ENCODE measurements at places on chromosomes 11 and 22.

DNA sequence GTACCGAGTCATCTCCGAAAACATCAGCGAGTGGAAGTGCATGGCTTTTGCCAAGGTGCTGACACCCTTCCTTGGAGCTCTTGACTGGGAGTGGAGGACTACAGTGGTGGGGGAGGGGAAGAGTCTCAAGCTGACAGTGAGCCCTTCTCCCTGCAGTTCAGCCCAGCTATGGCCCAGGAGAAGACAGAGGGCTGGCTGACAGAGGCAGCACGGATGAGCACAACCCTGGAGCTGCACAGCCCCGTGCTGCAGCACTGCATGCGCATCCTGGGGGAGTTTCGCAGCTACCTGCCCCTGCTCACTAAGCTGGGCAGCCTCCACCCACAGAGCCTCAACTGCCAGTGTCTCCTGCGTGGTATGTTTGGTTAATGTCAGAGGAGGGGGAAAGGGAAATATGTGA, 41.4 kb downstream of the DNHD1 start:
- DNase-seq, result no peak

GRCh38 chr11:33320016-33320813, 63.0 kb downstream of the HIPK3 start:
- peak; percentile 43 for DNase-seq

DNA sequence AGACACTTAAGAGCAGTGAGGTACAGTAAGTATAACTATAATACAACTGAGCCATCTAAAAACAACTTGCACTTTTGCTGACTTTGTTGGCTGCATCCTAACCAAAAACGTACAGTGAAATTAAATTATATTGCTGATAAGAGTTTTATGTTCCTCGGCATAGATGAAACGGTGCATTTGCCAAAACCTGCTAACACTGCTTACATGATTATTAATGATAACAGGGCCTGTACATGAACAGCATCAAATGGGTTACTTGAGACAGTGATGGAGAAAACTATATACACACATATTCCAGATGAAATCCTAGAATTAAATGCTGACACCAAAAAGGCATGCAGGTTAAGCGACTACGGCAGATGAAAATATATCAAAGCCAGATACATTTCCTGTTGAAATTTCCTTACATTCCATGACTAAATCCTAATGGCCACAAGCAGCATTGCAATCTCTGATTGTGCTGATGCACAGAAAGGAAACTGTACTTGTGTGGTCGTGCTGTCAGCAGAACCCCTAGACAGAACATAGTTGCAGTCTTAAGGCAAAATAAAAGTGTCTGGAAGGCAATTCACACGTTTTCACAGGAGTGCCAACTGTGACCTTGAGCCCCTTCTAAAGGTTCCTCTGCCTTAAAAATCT, 143.9 kb downstream of the CADM1 start:
- no peak for DNase-seq

- DNase-seq, result no peak
These were observed 6.2 kb downstream of the PDGFB start for GRCh38 chr22:39238561-39238960.

- no peak for DNase-seq
These were observed 246.0 kb upstream of the ARHGAP20 start for GRCh38 chr11:110958216-110958615.

Data from CMK (cell line).